Heart left ventricle (tissue), 16 donors: ENCODE measurements at places on chromosomes 6 and 20. TPM values are rescaled to one million over a fixed set of nuclear protein-coding genes. Genes with fewer than 3 reads are reported as not detected.

DNA sequence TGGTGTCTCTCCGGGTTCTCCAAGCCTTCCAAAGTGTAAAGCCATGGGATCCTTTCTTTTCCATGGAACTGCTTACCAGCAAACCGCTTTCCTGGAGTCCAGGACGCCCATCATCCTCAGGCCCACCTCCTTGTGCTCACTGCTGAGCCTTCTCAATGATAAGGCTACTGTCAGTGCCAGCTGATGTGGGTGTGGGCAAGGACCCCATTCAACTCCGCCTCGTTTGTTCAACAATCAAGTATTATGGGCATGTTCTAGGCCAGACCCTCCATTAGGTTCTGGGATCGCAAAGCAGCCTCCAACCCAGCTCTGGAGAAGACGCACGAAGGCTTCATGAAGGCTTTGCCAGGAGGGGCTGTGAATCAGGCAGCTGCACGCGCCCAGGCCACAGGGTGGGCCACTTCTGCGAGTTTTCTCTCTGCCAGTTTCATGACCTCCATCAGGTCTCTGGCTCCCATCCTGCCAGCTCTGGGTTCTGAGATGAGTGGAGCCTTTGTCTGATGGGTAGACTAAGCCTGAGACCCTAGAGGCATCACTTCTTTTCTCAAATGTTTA, 177.1 kb downstream of the MRPL14 start:
- no peak for DNase-seq

GRCh38 chr20:50404419-50405234, 105.6 kb upstream of the PTPN1 start:
- no peak for DNase-seq

DNA sequence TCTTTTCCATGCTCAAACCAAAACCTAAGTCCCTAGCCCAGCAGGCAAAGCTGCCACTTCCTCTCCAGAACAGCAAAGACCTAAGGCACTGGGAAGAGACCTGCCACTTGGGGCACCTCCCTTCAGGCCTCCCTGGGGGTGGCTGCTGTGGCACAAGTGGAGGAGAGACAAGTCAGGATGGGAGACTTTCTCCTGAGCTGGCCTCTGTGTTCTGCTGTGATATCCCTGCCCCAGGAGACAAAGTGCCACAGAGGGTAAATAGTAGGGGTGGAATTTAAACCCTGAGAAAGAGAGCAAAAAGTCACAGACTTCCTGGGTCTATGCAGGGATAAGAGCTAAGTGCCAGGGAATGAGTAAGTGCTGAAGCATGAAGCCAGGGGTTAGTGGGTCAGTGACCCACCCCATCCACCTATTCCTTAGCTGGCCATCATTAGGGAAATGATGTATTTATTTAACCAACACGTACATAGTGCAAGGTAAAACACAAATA, 84.2 kb downstream of the MRPL14 start:
- no peak for DNase-seq

DNA sequence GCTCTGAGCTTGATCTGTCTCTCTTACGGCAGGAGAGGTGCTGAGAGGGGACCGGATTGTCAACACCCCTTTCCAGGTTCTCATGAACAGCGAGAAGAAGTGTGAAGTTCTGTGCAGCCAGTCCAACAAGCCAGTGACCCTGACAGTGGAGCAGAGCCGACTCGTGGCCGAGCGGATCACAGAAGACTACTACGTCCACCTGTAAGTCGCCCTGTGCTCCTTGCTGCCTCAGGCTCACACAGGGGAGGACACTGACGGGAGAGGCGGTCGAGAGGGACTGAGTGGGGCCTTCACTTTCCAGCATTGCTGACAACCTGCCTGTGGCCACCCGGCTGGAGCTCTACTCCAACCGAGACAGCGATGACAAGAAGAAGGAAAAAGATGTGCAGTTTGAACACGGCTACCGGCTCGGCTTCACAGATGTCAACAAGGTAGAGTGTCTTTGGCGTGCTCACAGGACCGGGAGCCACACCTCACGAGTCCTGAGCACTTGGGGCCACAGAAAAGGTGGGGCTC, 32.0 kb downstream of the TM9SF4 start:
- DNase-seq: no peak

- DNase-seq: no peak
Observed at GRCh38 chr6:25301362-25301761, 22.2 kb downstream of the CARMIL1 start.

DNA sequence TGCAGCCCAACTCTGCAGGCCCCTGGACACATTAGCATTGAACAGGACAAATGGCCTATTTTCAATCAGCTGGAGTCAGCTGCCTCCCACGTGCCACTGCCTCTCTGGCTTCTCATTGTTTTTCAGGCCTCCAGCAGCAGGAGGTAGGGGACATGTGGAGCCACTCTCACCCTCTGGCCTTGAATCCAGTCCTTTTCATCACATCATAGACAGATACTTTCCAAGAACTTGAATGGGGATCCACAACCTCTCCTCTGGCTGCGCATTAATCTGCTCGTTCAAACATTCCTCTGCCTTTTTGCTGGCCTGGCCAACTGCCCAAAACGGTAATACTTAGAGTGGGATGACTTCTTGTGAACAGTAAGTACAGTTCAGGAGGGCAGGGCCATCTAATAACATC, 592.3 kb downstream of the PKHD1 start:
- no peak for DNase-seq

GRCh38 chr6:44004625-44005506, 122.4 kb downstream of the MRPL14 start:
- DNase-seq: peak; percentile 64

DNA sequence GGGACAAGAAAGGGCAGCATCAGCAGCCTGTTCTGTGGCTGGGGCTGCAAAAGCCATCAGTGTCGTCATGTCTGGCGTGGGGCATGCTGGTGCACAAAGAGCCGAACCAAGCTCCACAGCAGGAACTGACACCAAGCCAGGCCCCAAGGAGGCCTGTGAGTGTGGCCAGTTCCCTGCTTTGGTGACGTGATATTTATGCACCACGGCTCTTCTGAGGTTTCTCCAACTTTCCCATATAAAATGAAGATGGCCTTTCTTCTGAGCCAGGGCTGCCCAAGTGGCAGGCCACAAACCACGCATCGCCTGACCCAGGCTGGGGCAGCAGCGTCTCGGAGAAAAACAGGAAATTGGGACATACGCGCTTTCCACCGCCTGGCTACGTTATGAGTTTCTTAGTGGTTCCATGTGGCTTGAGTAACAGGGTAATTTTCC, 109.9 kb downstream of the RIN2 start:
- DNase-seq: no peak

DNA sequence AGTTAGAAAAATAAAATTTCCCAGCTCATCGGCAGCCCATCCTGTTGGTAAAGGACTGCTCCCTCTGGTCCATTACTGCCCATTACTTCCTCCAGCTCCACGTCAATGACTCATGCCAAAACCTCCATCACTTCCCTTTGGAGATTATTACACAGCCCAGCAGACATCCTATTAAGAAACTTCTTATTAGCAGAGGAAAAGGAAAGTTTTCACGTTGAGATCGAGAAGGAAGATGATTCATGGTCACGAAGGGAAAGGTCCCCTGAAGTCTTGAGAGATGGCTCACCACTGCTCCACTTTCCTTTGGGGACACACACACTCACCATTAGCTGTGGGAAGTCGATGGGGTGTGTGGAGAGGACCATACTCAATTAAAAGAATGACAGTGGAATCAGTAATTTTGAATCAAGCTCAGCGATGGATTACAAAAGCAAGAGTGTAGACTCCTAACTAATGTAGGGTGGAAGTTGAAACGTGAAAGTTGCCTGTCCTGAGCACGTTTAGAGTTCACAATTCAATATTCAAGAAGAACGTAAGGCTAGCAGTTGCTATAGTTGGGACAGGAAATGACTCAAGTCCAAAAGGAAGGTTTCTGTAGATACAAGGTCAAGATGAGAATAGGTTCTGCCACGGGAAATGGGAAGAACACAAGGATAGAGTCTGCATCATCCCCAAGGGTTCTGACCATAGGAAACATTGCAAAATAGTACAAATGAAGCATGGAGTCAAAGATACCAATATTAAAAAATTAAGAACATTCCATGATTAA, 21.6 kb downstream of the SASH1 start:
- no peak for DNase-seq

Gene TUBB2A
- 38.6 TPM for total RNA-seq

DNA sequence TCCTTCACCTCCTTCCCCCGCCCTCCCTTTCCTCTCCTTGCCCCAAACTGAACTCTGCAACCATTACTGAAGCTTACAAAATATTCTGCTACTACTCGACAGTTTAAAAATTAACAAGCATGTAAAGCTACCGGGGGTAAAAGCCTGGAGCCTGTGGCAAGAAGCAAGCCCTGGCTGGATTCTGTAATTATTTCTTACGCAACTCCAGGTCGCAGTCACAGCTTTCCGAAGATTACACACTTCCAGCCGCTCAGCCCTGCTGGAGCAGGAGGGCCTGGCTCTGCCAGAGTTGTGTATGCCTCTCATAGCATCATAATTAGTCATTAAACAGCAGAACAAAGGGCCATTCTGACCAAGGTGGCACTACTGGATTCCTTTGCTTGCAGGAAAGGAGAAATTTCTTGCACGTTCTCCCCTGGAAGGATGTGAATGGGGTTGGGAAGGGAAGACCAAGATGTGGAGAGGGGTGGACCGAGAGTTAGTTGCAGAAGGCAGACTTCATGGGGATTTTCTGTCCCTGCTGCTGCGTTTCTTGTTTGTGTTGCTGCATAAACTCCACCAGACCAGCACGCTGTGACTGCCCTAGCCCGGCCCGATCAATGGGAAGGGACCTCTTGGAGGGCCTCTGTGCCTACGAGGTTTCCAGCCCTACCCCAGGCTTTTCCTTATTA, 23.6 kb downstream of the FOXQ1 start:
- DNase-seq: peak; percentile 60

Gene FRK
- total RNA-seq: 4.4 TPM
